ENCODE measurements at places on chromosomes 1 and 21.

DNA sequence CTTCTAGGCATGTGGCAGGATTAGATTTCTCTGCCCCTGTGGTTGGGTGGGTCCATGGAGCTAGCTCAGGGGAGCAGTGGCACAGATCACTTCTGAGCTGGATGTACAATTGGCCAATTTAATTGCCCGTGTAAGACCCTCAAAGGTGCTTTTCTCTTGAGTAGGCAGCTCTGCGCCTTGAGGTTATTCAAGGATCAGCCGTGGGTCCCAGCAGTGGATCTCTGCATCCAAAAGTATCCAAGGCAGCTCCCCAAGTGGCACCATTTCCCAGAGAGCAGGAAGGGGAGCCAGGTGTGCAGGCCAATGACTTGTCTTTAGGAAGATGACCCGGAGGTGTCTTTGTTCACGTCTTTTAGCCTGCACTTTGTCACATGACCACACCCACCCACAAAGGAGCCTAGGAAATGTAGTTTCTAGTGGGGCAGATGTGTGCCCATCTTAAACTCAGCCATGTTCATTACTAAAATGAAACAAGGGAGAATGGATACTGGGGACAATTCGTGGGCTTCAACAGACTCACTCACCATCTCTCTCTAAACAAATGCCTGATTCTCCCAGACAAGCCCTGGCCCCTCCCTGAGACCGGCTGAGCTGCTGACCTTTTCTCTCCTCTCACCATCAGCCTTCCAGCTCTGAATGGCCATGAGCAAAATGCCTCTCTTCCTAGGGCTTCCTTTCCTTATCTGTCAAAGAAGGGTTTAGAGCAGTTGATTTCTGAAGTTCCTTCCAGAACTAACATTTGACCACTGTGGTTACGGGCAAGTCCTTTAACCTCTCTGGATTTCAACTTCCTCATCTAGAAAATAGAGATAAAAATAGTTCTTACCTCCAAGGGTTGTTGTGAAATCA is 41.4 kb upstream of the TENT5C start:
- DNase-seq: no peak

DNA sequence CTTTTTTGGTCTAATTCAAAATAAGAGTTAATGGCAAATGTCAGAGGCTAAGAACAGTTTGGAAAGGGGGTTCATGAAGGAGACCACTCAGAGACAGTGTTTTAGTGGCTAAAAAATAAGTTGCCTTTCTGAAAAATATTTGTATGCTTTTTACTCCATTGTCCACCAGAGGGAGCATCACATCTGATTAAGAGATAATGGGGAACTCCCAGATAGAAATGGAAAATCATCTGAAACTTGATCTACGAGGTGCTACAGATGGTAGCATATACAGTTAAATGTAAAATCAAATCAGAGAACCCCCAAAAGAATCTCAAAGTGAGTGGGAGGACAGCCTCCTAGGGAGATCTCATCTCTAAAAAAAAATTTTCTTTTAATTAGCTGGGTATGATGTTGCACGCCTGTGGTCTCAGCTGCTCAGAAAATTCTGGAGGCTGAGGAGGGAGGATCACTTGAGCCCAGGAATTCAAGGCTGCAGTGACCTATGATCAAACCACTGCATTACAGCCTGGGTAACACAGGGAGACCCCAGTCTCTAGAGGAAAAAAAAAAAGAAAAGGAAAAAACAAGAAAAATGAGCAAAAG is 9.7 kb downstream of the SMYD3 start:
- DNase-seq: peak; percentile 76

GRCh38 chr1:229843627-229844238 is 217.7 kb downstream of the URB2 start:
- no peak for DNase-seq

GRCh38 chr1:108972951-108973350 is 9.7 kb upstream of the CLCC1 start:
- no peak for DNase-seq

DNA sequence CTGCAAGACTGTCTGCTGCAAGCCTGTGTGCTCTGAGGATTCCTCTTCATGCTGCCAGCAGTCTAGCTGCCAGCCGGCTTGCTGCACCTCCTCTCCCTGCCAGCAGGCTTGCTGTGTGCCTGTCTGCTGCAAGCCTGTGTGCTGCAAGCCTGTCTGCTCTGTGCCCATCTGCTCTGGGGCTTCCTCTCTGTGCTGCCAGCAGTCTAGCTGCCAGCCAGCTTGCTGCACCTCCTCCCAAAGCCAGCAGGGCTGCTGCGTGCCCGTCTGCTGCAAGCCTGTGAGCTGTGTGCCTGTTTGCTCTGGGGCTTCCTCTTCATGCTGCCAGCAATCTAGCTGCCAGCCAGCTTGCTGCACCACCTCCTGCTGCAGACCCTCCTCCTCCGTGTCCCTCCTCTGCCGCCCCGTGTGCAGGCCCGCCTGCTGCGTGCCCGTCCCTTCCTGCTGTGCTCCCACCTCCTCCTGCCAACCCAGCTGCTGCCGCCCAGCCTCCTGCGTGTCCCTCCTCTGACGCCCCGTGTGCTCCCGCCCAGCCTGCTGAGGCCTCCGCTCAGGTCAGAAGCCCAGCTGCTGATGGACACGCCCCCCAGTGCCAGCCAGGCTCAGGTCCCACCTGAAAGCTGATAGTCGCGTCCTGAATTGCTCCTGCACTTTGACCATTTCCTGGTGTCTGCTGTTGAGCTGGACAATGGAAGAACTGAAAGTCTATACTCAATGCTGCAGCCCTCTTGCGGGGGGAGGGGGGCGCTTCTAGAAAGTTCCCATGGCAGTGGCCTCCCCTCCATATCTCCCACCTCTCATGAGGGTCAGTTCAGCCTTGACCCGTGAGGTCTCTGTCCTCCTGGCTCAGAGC is 1.2 kb downstream of the KRTAP10-4 start:
- DNase-seq: no peak

- no peak for DNase-seq
Observed at GRCh38 chr1:14495996-14496395, 102.5 kb upstream of the KAZN start.

DNA sequence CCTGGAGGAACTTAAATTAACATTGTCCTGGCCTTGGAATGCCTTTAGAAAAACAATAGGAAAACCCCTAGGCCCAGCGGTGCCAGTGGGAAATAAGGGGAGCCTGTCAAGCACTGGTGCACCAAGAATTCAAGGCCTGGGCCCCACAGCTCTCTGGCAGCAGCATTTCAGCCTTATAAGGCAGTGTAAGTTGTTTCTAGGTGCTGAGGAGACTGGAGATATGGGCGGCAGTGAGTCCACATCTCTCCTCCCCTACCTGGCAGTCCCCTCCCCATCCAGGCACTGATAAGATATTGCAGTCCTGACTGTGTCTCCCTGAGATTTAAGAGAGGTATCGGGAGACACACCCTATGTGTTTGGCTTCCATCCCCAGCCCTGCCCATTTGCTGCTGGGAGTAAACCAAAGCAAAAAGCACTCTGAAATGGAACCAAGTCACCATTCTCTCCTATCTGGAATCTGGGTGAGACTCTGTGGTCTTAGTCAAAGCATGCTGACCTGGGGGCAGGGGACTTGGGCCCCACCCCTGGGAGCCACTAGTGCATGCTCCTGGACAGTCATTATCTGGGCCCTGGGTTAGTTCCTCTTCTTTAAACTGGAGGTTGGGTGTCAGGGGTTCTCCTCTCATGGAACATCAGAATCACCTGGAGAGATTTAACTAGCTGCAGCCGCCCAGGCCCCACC is 30.5 kb downstream of the DEGS1 start:
- DNase-seq: no peak

DNA sequence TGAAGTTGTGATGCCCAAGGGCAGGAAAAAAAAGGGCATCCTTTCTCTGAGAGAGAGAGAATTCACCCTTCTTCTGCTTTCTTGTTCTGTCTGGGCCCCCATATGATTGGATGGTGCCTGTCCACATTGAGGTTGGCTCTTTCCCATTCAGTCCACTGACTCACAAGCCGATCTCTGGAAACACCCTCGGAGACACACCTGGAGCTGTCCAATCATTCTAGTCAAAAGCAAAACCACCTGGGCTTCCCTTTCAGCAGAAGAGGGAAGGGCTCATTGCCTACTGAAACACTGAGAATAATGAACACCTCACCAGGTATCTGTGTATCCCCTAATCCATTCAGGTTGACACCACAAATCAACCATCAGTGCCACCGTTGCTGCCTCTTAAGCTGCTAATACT is 103.7 kb upstream of the GNG12 start:
- no peak for DNase-seq

DNA sequence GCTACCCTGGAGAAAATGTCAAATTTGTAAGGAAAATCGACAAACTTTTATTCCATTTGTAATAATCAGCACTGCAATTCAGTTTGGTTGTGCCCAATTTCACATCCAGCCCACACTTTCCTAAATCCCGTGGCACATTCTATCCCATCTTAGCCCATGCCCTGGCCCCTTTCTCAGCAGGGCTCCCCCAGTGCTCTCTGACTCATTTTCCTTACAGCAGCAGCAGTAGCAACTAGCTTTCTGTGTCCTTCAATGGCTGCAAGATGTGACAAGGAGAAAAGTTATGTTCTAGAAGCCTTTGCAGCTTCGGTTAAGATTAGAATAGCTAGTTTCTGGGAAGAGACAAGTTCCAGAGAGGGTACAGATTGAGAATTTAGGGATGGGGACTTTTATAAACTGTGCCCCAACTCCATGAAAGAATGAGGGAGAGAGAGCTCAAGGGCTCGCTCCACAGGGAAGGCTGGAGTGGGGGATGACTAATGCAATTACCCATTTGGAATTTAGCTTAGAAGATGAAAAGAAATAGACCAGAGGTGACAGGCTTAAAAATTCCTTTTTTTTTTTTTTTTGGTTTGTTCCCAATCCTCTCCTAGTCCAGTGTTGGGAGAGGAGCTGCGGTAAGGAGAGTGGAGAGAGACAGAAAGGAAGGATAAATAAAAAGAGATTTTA is 47.0 kb upstream of the POU2F1 start:
- DNase-seq: no peak

All from CD4-positive, alpha-beta T cell treated with Interleukin-1 beta for 1 hour (primary cell).